CD4-positive, alpha-beta T cell treated with Interleukin-17A for 4 hours (primary cell): ENCODE measurements at places on chromosomes 12 and 14.

DNA sequence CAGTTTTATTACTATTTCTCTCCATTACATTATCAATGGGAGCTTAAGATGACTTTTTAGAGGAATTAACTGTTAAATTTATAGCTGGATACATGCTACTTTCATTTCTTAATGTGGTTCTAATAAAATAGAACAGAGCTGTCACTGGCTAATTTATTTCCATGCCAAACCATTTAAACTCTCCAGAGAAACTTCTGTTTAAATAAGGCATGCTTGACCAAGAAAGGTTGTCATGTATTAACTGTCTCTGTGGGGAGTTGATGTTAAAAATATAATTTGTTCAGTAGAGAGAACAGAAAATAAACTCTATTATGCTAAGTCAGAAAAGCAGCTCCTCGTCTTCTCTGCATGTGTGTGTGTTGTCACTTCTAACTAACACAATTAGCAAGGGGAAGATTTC lies 447.4 kb downstream of the SLC16A7 start:
- DNase-seq = no peak

GRCh38 chr12:1161197-1161596 lies 170.2 kb downstream of the ERC1 start:
- no peak for DNase-seq

- no peak for DNase-seq
These were observed 110.1 kb downstream of the SYNE2 start for GRCh38 chr14:63962906-63963305.

DNA sequence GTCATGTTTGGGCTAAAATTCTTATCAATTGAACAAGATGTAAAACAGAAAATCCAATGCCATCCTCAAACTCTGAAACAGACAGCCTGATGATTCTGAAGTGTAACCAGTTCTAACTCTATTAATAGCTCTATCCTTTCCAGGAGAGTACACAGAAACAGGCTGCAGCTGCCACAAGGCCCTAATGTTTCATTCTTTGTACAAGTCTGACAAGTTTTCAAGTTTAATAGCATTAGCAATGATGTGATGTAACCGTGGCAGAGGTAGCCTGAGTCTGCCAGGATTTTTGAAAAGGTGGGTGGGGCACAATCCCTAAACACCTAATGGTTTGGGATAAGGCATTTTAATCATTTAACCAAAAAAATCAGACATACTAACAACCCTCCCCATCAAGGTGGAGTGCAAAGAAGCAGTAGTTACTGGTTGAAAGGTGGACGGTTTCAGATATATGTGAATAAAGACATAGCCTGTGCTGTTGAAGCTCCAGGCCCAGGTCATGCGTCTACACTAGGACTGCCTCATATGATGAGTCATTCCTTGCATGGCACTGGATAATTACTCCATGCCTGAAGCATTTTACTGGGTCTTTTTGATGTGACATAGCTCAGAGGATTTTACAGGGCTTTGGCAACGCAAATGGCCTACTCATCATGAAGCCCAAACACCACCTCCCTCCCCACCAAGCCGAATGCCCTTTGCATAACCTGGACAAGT lies 145.1 kb upstream of the GRIP1 start:
- DNase-seq = no peak

DNA sequence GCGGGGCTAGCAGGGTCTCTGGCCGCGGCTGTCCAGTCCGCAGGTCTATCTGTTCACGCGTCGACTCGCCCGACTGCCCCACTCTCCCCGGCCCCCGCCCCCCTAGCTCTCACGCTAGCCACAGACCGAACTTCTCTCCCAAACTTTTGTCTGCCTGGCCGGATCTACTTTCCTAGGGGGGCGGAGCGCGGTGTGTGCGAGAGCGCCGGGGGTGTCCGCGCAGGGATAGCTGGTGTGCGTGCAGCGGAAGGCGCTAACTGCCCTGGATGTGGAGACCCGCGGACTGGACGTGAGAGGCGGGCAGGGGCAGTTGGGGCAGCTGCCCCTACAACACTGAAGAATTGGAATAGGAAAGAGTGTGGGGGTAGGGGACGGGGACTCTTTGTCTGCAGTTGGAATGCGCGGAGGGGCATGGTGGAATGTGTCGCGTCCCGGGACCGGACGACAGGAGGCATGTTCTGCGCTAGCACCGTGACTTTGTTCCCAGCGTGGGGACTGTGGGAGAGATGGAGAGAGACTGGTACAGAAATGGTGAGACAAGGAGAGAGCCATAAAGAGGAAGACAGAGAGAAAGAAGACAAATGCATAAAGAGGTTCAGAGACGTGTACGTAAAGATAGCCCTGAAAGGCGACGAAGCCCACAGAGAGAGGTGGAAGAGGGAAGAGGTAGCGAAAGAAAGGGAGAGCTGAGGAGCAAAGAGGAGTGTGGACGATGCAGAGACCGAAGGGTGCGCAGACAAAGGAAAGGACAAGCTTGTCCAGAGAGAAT lies at the start of gene AJUBA:
Gene AJUBA (minus strand): TSS at position 75 of the 769 bp plus-strand sequence. CDS start 285 bp downstream, outside the sequence.
- DNase-seq = peak; percentile 79

DNA sequence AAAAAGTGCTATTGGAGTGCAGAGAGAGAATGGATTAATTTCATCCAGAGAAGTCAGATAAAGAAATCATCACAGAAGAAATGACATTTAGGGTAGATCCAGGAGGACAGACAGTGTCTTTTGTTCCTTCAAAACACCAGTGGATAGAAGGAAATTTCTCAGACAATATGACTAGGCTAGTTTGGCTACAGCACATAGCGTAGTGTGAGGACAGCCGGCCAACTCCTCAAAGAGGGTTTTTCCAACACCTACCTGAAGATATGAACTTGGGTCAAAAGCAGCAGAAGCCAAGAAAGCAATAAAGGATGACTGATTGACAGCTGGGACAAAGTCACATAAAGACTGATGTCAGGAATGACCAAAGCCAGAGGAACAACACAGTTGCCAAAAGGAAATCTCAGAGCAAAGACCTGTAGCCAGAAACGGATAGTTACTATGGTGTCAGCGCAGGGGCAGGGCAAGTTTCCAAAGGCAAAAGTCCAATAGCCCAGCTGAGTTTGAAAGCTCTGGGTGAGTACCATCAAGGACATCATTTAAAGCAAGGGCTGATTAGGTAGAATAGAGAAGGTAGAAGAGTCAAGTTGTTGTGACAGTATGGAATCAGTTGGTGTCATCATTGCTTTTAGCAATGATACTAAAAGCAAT lies 58.7 kb upstream of the PDE3A start:
- DNase-seq = no peak

DNA sequence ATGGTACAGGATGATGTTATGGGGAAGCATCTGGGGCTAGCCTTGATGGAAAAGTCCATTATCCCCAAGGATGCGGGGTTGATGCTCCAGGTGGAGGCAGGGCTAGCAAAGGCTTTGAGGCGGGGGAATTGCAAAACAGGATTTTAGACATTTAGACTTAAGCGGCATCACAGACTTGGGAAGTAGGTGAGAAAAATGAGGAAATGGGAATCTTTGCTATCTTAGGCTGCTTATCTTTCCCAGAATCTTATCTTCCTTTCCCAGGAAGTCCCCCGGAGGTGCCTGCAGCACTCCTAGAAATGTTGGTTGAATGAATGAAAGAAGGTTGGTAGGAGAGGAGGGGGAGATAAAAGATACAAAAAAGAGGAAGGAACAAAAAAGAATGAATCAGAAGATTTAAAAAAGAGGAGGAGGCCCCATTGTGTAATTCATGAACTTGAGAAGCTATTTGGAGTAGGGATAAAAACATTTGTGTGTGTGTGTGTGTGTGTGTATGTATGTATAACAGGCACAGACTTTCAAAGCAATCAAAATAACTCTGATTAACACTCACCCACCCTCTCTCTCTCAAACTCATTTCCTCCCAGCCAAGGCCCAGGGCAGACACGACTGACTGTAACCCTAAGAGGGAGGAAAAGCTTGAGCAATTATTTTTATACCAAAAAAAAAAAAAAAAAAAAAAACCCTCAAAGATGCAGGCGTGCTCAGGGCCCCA lies 62.5 kb upstream of the TBX3 start:
- DNase-seq = no peak

- no peak for DNase-seq
These were observed 191.7 kb downstream of the ALG10B start for GRCh38 chr12:38508246-38508645.

DNA sequence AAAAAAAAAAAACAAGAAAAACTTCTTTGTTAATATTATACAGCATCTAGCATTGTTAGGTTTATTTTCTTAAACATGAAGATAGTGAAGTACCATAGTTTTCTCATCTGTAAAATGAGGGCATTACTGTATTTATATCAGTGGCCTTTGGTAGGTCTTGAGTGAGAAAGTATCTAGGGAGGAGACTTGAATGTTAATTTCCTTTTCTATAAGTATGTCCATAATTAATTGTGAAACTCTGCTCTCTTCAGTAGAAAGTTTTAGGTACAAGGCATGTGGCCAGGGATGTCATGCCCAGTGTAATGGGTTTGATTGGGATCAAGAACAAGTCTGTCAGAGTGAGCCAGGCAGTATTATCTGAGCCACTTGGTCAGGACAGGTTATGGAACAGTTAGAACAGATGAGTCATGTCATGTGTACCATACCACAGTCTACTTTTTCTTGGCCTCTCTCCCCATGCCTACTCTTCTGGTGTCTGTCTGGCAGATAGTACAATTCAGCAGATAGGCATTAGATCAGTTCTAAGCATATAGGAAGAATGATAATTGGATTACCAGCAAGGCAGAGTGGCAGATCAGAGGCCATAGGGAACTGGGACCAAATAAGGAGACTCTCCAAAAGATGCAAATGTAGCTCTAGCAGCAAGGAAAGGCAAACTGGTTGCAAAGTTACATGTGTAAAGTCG lies 30.4 kb downstream of the FBXO34 start:
- DNase-seq = no peak

DNA sequence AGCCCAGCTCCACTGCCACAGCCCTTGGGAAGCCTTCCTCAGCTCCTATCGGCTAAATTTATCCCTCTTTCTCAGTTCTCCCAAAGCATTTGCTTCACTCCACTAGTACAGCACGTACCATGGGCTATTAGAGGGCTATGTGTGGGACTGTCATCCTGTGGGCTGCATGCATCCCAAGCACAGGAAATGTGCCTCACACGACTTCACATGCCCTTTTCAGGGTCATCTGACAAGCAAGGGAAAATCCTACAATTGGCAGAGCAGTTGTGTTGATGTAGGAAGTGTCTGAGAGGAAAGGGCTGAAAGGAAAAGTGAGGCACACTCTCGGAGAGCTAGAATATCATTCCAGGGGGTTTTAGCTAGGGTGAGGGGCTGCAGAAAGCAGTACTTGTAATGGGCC lies 47.6 kb downstream of the NINJ2 start:
- DNase-seq = no peak

DNA sequence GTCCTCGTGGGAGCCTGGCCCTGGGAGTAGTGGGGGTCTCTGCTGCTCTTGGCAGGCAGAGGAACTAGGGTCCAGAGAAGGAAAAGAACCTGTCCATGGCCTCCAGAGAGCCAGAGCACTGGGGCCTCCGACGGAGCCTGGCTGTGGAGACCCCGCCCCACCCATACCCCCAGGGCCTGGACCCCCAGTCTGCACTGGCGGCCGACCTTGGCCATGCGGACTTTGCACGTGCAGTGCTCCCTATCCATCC lies 1.1 kb downstream of the BEGAIN start:
- no peak for DNase-seq

GRCh38 chr14:99874306-99874705 lies 81.1 kb downstream of the EML1 start:
- DNase-seq = no peak
